ENCODE measurements at places on chromosomes 4 and X. TPM values are rescaled to one million over a fixed set of nuclear protein-coding genes. Genes with fewer than 3 reads are reported as not detected.

Gene ASB11
- not detected for total RNA-seq

Gene RXFP1
- not detected for total RNA-seq

Gene RNF128
- total RNA-seq, result not detected

Gene HPGD
- 1.5 TPM for total RNA-seq

Gene FOXP3
- 7.5 TPM for total RNA-seq

Gene NKAP
- total RNA-seq, result 12.7 TPM

Gene AFM
- total RNA-seq, result not detected

Gene FDCSP
- not detected for total RNA-seq

Gene GAGE12E
- total RNA-seq, result not detected

Gene FAAH2
- total RNA-seq, result 12.0 TPM

Gene ABHD18
- 17.5 TPM for total RNA-seq

Gene FAM53A
- 3.0 TPM for total RNA-seq

All from activated naive CD4-positive, alpha-beta T cell treated with anti-CD3 and anti-CD28 coated beads for 36 hours (primary cell).